ENCODE measurements at places on chromosomes 2 and 18.

DNA sequence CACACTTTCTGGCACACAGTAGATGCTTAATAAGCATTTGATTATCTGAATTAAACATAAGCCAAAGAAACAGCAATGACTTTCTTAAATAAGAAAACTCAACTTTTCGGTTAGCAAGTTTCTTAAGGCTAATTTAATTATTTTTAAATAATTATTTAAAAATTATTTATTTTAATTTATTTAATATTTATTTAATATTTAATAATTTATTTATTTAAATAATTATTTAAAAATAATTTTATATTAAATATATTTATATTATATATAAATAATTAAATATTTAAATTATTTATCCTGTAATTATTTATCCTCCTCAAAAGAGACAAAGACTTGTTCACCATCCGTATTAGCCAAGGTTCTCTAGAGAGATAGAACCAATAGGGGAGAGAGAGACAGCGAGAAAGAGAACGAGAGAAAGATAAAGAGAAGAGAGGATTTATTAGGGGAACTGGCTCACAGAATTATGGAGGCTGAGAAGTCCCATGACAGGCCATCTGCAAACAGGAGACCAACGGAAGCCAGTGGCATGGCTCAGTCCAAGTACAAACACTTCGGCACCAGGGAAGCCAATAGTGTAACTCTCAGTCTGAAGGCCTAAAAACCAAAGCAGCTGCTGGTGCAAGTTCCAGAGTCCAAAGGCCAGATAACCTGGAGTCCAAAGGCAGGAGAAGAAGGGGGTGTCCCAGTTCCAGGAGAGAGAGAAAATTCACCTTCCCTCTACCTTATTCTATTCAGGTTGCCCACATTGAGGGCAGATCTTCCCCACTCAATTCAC, 125.3 kb downstream of the METTL8 start:
- DNase-seq, result no peak

DNA sequence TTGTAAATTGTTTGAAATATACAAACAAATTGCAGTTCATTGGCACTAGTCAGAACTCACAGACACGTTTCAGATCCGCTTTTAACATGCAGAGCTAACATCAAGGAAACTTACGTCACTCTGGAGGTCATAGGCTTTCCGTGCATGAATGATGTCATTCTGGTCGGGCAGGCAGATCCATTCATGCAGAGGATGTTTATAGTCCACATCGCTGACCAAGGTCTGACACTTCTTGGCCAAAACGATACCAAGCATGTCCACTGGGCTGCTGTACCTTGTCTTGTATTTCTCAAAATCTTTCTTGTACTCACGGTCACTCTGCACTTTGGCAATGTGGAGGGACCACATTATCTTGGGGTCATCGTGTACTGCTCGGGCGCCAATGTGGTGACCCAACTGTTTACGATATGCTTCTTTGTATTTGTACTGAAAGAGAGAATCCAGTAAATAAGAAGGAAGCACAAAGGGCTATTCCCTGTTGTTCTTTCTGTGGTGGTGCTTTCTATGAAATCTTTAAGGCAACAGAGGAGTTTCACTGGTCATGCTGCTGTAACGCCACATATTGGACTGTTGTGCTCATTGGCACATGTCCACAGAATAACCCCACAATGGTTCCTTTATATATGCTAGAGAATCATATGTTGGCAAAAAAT, 114.8 kb downstream of the NEB start:
- no peak for DNase-seq

- DNase-seq, result no peak
These were observed 58.2 kb upstream of the REG3G start for GRCh38 chr2:78967294-78967693.

GRCh38 chr2:127650041-127650784, 4.3 kb downstream of the GPR17 start:
- no peak for DNase-seq

DNA sequence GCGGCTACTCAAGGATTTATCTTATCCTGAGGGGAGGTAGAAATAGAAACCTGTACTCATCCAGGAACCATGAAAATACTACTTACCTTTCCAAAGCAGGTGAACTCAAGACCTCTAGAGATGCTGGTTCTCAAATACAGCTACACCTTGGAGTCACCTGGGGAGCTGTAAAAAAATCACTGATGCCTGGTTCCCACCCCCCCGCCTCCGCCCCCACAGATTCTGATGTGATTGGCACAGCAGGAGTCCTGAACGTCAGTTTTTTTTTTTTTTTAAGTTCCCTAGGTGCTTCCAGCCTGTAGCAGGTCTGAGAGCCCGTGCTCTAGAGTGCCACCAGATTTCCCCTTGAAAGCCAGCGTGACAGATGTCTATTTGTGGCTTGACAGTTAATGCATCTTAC, 113.6 kb downstream of the MRO start:
- no peak for DNase-seq

DNA sequence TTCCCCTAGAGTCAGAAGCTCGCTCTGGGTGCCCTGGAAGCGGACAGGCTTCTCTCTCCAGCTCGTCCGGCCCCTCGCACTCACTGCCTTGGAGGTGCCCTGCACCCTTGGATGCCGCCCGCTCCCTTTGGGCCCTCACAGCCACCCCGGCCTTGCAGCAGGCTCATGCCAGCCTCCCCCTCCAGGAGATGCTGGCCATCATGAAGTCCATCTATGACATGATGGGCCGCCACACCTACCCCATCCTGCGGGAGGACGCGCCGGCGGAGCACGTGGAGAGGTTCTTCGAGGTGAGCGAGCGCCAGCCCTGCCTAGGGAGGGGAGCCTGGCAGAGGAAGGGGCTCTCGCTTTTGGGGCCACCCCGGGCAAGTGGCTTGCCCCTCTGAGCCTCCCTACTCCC, 20.3 kb upstream of the FAHD2A start:
- DNase-seq, result no peak

- DNase-seq, result no peak
These were observed 46.7 kb upstream of the SERPINE2 start for GRCh38 chr2:224085811-224086210.

GRCh38 chr2:69054431-69054830, 41.5 kb downstream of the ANTXR1 start:
- DNase-seq, result no peak

- DNase-seq, result no peak
These were observed 78.6 kb downstream of the NDUFA10 start for GRCh38 chr2:239946562-239946863.

DNA sequence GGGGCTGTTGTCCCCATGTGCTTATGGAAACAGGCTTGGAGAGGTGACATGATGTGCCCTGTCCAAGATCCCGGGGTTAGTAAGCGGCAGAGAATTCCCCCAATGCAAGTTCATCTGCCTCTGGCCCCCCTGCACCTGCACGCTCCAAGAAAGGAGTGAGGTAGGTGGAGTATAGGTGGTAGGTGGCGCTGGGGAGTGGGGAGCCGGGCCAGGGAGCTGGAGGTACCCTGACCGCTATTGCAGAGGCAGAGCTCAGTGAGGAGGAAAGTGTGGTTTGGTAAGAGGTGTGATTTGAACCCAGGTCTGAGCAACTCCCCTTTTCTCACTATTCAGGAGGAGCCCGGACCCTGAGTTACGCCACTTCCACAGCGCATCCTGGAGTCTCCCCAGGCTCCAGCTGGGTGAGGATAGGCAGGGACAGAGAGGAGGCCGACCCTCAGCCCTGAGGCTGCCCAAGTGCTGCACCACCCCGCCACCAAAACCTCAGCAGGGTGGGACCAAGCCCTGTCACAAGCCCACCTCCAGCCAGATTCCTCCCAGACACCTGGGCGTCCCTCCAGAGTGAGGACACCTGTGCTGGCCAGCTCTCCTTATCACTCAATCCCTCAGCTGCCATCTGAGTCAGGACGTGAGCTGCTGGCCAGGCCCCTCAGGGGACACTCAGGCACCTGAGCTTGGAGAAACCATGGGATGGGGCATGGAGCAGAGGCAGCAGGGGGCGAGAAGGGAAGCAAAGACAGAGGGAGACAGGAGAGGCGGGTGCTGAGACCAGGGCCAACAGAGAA, 5.6 kb downstream of the HAAO start:
- DNase-seq, result no peak

- DNase-seq, result no peak
These were observed 7.8 kb upstream of the RAB31 start for GRCh38 chr18:9700261-9700796.

DNA sequence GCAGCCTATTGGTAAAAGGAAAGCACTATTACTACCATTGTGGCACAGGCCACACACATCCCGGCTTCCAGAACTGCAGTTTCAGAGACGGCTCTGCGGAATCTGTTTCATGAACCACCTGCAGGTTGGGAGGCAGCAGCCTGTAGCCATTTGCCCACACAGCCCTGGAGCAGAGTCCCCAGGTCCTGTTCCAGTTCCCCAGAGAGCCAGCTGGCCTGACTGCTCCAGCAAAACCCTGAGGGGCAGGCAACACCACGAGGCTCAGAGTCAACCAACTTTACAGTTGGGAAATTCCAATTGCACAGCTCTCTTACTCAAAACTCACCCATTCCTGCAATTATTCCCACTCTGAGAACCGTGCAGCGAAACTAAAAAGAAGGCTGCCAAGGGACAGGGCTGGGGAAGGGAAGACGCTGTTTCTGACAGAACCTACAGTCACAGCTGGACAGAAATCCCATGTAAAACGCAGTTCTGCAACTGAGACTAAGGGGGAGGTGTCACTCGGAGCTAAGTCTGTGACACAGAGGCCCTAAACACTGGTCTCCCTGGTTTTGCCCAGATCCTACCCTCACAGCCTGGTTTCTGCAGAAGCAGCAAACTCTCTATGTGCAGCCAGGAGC, 219.4 kb downstream of the TMEM163 start:
- no peak for DNase-seq

DNA sequence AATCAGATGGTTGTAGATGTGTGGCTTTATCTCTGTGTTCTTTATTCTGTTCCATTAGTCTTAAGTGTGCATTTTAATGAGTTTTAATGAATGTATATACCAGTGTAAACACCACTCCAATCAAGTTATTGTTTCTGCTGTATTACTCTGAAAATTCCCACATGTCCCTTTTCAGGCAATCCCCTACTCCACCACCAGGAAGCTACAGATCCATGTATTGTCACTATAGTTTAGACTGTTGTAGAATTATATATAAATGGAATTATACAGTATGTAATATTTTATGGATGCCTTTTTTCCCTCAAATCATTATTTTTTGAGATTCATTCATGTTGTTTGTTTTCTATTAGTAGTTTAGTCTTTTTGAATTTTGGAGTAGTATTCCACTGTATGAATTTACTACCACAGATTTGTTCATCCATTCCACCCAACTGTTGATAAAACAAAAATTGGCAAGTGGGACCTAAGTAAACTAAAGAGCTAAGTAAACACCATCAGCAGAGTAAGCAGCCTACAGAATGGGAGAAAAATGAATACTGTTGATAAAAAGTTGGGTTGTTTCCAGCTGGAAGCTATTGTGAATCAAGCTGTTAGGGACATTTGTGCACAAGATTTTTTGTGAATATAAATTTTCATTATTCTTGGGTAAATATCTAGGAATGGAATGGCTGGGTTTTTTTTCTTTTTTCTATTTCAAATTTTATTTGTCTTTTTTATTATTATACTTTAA, 262.0 kb downstream of the CAMKMT start:
- no peak for DNase-seq

GRCh38 chr18:50656841-50657470, 97.1 kb downstream of the MAPK4 start:
- DNase-seq, result no peak

DNA sequence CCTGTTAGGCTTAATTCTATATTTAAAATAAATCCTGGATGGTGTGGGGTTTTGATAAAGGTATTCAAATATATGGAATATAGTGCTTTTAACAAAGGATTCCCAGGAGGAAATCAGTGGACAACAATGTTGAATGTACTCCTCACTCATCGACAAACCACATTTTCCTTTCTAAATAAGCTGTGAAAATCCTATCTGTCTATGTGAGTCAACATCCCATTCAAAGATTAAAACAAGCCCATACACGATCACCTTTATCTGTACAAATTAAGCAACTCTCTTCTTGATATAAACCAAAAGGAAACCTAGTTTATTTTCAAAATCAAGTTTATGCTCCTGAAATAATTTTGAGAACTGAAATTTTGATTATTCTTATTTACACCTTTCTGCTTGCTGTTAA, 153.4 kb downstream of the ERBB4 start:
- DNase-seq, result no peak

- no peak for DNase-seq
These were observed 17.4 kb downstream of the NRP2 start for GRCh38 chr2:205699515-205700289.

DNA sequence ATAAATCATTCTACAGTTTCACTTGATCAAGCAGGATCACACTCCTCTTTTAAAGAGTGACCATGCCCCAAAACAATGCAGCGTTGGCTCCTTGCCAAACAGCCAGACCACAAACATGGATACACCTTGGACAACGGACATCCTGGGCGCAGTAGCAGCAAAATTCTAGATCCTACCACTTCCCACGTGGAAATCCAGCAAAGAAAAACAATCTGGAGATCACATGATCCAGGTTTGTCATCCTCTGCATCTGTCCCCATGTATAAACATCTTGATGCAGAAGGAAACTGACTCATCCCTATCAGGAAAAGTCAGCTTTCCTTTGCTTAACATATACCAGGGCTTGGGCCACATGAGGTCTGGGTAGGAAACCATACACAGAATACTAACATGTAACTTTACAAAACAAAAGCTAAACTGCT, 53.1 kb downstream of the ZNF521 start:
- no peak for DNase-seq

- no peak for DNase-seq
These were observed 363.6 kb upstream of the CWC22 start for GRCh38 chr2:180370511-180371205.

DNA sequence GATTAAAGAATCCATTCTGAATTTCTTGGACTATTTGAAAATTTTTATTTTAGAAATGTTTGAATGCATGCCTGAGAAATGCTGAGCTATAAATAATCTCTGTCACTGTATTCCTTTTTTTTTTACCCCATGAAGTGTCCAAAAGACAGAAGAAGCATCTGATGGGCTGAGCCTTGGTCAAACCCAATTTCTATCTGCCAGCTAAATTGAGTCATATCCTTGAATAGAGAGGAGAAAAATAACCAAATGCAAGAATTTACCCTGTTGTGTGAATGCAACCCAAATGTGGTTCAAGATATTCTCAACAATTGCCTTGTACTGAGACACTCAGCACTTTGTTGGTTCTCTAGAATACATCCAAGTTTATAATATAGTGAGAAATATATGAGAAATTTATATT, 223.5 kb downstream of the UBE2E3 start:
- DNase-seq, result no peak

DNA sequence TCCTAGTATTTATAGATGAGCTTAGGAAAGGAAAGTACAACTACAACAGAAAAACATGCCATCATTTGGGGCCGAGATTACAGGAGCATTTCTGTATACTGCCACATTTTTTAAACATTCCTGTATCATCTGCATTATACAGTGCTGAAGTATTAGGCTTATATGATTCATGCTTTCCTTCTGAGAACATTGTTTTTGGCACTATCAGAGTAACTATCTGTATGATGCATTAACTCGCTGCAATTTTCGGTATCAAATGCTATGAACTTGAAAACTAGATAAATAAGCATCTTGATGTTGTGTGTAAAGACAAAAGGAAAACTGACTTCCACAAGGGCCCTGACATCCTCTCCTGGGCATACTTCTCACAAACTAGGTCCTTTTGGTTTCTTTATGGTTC, 102.0 kb downstream of the RIT2 start:
- no peak for DNase-seq
